ENCODE measurements at places on chromosomes 4 and X. TPM values are rescaled to one million over a fixed set of nuclear protein-coding genes. Genes with fewer than 3 reads are reported as not detected.
A peak's percentile ranks its signal among the peaks of the same experiment; 100 is the strongest.

- H3K4me3 ChIP-seq, result no peak overlapping the region
- no peaks in the 10 kb centered on the region for H3K36me3 ChIP-seq
- H3K27me3 ChIP-seq, result no peaks in the 10 kb centered on the region
- DNase-seq, result no peak
- no peak overlapping the region for H3K27ac ChIP-seq
Observed at GRCh38 chr4:183146478-183146877, 47.4 kb downstream of the WWC2 start.

- H3K27ac ChIP-seq, result no peak overlapping the region
- no peak overlapping the region for H3K4me3 ChIP-seq
- DNase-seq, result no peak
- H3K4me1 ChIP-seq, result no peaks in the 10 kb centered on the region
- H3K36me3 ChIP-seq, result no peaks in the 10 kb centered on the region
- no peaks in the 10 kb centered on the region for H3K27me3 ChIP-seq
Observed at GRCh38 chrX:17606231-17606630, 131.1 kb upstream of the SCML1 start.

DNA sequence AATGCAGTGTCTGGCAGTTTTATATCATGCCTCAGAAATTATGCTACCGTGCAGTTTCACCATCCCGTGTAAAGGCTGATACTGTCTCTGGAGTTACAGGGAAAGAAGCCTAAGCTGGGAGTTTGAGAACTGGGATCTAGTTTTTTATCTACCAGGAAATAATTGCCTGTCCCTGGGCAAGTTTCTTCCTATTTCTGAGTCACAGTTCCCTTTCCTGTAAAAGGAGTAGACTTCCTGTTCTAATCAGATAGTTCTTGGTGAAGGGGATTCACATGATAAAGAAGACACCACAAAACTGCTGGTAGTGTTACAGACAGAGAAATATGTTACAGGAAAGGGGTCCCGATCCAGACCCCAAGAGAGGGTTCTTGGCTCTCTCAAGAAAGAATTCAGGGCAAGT is 17.1 kb downstream of the HERC3 start:
- no peak for DNase-seq
- no peaks in the 10 kb centered on the region for H3K27me3 ChIP-seq
- no peak overlapping the region for H3K4me3 ChIP-seq
- H3K27ac ChIP-seq, result peak overlapping the region; percentile 62
- peaks cover 41% of the 10 kb centered on the region for H3K4me1 ChIP-seq
- H3K36me3 ChIP-seq, result no peaks in the 10 kb centered on the region

GRCh38 chr4:1504595-1505500 is 98.6 kb upstream of the NKX1-1 start:
- no peak overlapping the region for H3K27ac ChIP-seq
- H3K36me3 ChIP-seq, result no peaks in the 10 kb centered on the region

DNA sequence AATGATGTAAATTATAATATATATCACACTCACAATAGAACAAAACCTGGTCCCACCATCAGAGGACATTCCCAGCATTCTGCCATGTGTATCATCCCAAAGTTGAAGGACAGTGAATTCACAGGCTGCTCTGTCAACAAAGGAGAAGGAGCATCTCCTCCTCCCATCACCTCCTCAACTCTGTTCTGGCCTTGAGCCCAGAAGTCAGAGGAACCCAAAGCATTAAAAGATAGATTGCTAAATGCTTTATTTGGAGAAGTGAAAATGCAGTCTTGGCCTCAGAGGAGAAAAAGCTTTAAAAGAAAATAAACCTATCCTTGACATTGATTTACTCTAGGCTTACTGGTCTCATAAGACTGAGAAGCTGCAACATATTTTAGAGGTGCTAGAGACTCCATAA is 268.8 kb upstream of the RASGEF1B start:
- no peaks in the 10 kb centered on the region for H3K36me3 ChIP-seq
- no peak overlapping the region for H3K27ac ChIP-seq
- no peak overlapping the region for H3K4me3 ChIP-seq
- H3K27me3 ChIP-seq, result no peaks in the 10 kb centered on the region

DNA sequence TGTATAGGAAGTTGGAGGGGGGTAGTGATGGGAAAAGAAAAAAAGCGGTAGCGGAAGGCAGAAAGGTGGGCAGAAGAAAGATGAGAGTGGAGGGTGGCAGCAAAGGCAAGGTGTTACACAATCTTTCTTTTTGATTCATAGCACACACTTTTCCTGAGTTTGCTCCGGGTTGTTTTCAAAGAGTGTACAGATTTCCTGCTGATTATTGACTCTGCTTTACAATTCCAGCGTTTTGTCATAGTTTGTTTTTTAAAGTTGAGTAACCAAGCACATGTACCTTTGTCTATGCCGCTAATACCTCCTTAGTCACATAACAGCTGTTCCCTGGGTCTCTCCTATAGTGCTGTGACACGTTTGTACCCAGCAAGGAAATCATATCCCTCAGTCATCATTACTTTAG is 50.3 kb downstream of the AGA start:
- no peaks in the 10 kb centered on the region for H3K36me3 ChIP-seq
- H3K27me3 ChIP-seq, result no peaks in the 10 kb centered on the region
- no peaks in the 10 kb centered on the region for H3K4me1 ChIP-seq
- no peak overlapping the region for H3K4me3 ChIP-seq
- no peak overlapping the region for H3K27ac ChIP-seq
- no peak for DNase-seq

DNA sequence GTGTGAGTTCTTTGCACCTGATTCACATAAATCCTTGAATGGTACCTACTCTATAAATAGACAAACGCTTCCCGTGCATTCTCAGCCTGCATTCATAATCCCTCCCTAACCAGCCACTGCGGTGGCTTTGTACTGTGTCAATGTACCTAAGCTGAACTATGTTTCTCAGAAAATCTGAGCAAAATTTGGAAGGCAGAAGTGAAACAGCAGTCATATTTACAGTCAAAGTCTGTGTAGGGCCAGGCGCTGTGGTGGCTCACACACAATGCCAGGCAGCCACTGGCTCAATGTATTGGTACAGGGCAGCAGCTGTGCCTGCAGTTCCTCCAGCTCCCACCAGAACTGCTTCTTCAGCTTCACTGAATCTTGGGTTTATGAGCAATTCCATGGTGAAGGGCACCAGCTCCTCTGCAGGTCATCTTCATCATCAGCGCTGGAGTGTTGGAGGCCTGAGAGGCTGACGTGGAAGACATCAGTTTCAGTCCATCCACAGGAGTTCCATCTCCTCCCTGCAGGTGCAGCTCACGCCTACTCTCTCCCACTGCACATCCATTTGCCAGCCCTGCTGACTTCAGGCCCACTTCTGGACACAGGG is 32.3 kb upstream of the IRF2 start:
- no peak for DNase-seq
- H3K27ac ChIP-seq, result no peak overlapping the region
- H3K4me3 ChIP-seq, result no peak overlapping the region

- H3K27me3 ChIP-seq, result no peaks in the 10 kb centered on the region
- no peak overlapping the region for H3K4me3 ChIP-seq
Observed at GRCh38 chr4:38174801-38175200, 214.6 kb downstream of the PTTG2 start.

DNA sequence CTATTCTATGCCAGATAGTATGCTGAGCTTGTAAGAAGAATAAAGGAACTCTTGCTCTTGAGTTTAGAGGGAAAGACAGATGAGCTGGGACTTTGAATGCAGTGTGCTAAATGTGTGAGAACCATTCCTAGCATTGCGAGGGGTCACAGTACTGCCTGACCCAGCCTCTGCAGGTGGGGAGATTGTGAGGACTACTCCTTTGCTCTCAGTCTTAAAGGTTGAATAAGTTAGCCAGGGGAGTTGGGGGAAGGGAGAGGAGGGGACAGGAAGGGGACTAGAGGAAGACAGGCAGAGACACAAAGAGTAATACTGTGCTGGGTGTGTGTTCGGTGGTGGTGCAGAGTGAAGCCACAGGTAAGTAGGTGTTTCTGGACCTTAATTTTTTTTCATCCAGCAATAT is 41.7 kb downstream of the DCUN1D4 start:
- no peak overlapping the region for H3K27ac ChIP-seq
- H3K27me3 ChIP-seq, result no peaks in the 10 kb centered on the region
- peaks cover 74% of the 10 kb centered on the region for H3K36me3 ChIP-seq
- DNase-seq, result no peak

DNA sequence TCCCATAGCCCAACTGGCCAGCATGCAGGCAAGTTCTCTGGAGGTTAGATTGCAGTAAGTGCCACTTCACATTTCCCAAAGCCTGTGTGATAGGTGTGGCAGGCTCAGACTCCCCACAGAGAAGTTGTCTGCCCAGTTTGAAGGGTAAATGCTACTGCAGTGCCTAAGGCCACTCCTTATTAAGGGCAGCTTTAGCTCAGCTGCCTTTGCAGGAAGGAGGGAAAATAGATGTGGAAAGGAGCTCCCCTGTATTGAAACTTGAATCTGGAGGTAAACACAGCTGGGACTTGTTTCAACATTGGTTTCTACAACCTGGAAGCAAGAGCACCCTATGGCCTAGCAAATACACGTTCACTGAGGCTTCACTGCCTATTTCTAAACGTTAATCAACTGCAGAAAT is 22.4 kb downstream of the NEXMIF start:
- H3K27me3 ChIP-seq, result no peaks in the 10 kb centered on the region
- no peak for DNase-seq
- no peak overlapping the region for H3K27ac ChIP-seq
- no peak overlapping the region for H3K4me3 ChIP-seq

- no peaks in the 10 kb centered on the region for H3K36me3 ChIP-seq
- peaks cover 45% of the 10 kb centered on the region for H3K4me1 ChIP-seq
- peak; percentile 79 for DNase-seq
- peak overlapping the region; percentile 64 for H3K4me3 ChIP-seq
- H3K27ac ChIP-seq, result peak overlapping the region; percentile 84
Observed at GRCh38 chr4:7041801-7042502, 1.2 kb upstream of the TADA2B start.

- no peaks in the 10 kb centered on the region for H3K36me3 ChIP-seq
- H3K4me3 ChIP-seq, result no peak overlapping the region
- H3K27me3 ChIP-seq, result no peaks in the 10 kb centered on the region
Observed at GRCh38 chrX:7286168-7286837, 138.3 kb upstream of the PUDP start.

DNA sequence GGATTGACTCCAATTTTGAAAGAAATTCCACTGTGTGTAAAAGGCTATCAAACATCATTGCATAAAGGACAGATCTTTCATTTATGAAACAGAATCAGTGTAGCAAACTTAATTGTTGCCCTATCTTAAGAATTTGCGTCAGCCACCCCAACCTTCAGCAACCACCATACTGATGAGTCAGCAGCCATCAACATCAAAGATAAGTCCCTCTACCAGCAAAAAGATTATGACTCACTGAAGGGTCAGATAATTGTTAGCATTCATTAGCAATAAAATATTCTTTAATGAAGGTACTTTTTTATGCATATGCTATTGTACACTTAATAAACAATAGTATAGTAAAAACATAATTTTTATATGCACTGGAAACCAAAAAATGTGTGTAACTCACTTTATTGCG is 15.8 kb upstream of the GRSF1 start:
- no peaks in the 10 kb centered on the region for H3K4me1 ChIP-seq
- no peak overlapping the region for H3K4me3 ChIP-seq
- no peak overlapping the region for H3K27ac ChIP-seq
- no peak for DNase-seq
- no peaks in the 10 kb centered on the region for H3K27me3 ChIP-seq
- H3K36me3 ChIP-seq, result no peaks in the 10 kb centered on the region

DNA sequence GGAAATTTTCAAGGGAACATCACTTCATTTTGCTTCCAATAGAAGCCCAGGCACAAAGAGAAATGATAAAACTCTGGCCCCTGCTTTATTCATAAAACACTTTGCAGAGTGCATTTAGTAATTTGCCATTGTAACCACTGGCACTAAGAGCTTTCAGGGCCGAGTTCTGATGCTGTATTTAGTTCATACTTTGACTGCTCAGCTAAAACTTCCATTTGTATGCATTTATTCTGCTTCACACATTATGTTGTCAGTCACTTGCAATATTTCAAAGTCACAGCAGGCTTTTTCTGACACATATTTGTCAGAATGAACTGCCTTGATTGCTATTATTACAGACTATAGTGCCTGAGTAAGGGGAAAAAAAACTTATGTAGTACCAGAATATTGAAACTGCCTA is 174.3 kb upstream of the ATOH1 start:
- H3K4me3 ChIP-seq, result no peak overlapping the region
- H3K4me1 ChIP-seq, result no peaks in the 10 kb centered on the region
- no peak for DNase-seq
- H3K27me3 ChIP-seq, result no peaks in the 10 kb centered on the region
- no peaks in the 10 kb centered on the region for H3K36me3 ChIP-seq

DNA sequence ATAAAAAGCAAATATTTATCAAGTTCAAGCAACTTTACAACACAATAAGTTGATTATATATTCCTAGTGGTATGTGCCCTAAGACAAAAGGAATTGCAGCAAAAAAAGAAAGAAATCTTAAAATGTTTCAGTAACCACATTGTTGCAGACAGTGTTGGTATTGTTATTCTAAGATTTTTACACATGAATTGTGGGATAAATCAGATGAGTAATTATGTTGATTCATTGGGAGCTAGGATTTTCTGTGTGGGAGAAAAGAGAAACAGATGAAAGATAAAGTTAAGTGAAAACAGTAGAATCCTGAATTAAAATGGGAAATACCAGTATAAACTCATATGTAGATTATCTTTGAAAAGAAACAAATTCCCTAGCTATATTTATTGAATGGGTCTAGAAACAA is 362.4 kb downstream of the PPP3CA start:
- no peak for DNase-seq
- no peaks in the 10 kb centered on the region for H3K36me3 ChIP-seq
- no peak overlapping the region for H3K27ac ChIP-seq

DNA sequence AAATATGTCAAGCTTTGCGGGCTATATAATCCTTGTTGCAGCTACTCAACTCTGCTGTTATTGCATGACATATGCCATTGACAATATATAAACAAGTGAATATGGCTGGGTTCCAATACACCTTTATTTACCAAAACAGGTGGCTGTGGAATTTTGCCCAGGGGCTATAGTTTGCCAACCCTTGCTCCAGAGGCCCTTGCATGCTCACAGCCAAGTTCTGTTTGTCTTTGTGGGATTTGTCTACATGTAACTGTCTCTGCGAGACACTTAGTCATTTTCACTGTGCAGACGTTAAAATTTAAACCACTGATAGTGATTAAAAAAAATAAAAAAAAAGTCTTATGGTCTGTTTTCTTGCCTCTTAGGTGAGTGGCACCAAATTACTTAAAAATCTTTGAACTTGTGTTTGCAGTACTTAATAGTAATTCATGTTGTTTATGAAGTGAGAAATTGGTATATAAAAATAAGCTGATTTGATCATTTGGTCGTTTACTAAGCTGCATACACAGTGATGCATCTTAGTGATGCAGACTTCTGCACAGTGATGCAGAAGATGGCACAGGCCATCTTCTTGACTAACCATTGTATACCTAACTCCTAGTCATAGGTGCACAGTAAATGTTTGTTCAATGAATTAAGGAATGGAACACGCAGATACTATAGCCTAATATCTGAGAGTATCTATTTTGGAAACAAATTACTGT is 170.9 kb downstream of the FRMPD4 start:
- no peaks in the 10 kb centered on the region for H3K36me3 ChIP-seq
- no peak for DNase-seq
- no peaks in the 10 kb centered on the region for H3K4me1 ChIP-seq
- no peak overlapping the region for H3K4me3 ChIP-seq

- no peaks in the 10 kb centered on the region for H3K36me3 ChIP-seq
- H3K27ac ChIP-seq, result peak overlapping the region; percentile 83
- H3K27me3 ChIP-seq, result no peaks in the 10 kb centered on the region
- H3K4me3 ChIP-seq, result no peak overlapping the region
- peaks cover 28% of the 10 kb centered on the region for H3K4me1 ChIP-seq
Observed at GRCh38 chr4:123786920-123787319, 390.3 kb downstream of the SPRY1 start.

- peaks cover 10% of the 10 kb centered on the region for H3K4me1 ChIP-seq
- no peaks in the 10 kb centered on the region for H3K27me3 ChIP-seq
- no peaks in the 10 kb centered on the region for H3K36me3 ChIP-seq
Observed at GRCh38 chr4:69731847-69732246, 28.6 kb downstream of the SULT1B1 start.

Gene VEGFD
- polyA plus RNA-seq, result 4.8 TPM

Gene IL3RA
- polyA plus RNA-seq, result 1.2 TPM

Gene HDX
- 0.60 TPM for polyA plus RNA-seq

All from sigmoid colon (tissue), 7 donors.